Jurkat, Clone E6-1 (cell line): ENCODE measurements at places on chromosomes 6 and 20.

GRCh38 chr6:128039543-128039942 is 138.7 kb upstream of the THEMIS start:
- peak; percentile 12 for DNase-seq

GRCh38 chr6:139027620-139028182 is 844 bp upstream of the ABRACL start:
- DNase-seq: no peak

GRCh38 chr6:160362556-160362955 is 14.4 kb downstream of the SLC22A3 start:
- DNase-seq: no peak

DNA sequence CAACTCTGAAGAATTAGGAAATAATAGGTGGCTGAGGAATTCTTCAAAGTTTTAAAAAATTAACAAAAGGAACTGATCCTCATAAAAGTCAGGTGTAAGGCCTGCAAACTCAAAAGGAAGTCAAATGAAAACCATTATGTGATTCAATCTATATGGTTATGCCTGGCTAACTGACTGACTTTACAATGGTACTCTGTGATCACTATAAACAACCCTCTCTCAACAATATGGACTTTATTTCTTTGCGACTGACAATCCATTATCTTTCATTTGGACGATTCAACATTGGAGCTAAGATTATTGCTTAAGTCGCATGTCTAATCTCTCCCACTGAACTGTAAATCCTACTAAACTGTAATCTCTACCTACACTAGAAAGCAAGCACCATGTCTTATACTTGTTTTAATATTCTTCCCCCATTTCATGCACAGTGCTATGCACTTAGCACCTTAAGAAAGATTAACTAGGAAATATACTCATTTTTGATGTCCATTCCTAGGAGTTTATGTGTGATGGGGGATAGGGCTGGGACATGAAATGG is 1.4 kb downstream of the STK38 start:
- no peak for DNase-seq

GRCh38 chr6:112183271-112183671 is 71.1 kb downstream of the LAMA4 start:
- no peak for DNase-seq

- DNase-seq: no peak
These were observed 268.3 kb upstream of the TAB2 start for GRCh38 chr6:149049230-149049629.

DNA sequence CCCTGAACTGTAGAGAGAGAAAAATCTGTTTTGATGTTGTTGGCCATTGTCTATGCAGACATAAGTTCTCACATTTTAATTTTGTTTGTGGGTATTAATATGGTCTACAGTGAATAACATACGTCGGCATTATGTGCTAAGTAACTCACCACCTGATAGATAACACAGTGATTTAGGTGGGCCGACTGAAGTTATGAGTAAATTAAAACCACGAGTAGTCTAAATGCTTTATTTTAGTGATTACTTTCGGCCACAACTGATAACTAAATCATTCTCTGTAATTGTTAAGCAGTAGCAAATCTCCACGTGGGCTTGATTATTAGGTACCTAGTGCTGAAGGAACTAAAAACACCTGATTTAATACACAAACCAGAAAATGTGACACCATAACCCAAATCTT is 1.1 kb downstream of the DOP1A start:
- no peak for DNase-seq

- DNase-seq: no peak
These were observed 631 bp downstream of the PLCB1 start for GRCh38 chr20:8132484-8133309.

GRCh38 chr6:155974811-155975323 is 519.2 kb upstream of the NOX3 start:
- DNase-seq: no peak

DNA sequence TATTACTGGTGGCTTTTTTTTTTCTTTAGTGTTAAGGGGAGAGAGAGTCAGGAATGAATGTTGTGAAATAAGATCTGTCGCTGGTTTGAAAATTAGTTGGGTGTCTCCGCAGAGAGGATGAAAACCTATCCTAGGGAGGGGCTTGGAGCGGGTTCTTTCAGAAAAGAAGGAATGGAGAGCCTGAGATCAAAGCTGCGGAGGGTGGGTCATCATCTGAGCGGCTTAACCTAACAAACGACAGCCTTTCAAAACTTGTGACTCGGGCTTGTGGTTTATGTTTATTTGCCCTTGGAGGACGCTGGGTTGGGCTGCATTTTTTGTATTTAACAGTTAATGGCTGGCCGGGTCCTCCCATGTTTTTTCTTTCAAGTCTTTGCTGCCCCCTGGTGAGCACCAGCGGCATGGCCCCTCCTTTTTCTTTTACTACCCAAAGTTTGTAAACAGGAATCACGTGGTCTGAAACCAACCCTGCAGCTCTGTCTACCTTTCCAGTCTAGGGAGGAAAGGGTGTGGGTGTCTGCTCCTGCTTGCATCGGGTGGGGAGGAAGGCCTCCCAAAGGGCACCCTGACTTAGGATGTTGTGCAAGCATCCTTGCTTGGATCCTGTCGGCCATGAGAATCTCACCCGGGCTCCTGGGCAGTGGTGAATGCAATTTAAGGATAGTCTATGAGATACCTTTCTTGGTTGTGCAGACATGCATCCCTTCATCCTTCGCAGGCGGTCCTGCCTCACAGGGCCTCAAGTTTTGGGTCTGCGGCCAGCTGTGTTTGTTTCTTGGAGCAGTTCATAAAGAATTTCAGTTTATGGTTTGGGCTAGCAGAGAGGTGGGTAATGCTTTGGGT is 2.2 kb downstream of the PIM1 start:
- peak; percentile 84 for DNase-seq

DNA sequence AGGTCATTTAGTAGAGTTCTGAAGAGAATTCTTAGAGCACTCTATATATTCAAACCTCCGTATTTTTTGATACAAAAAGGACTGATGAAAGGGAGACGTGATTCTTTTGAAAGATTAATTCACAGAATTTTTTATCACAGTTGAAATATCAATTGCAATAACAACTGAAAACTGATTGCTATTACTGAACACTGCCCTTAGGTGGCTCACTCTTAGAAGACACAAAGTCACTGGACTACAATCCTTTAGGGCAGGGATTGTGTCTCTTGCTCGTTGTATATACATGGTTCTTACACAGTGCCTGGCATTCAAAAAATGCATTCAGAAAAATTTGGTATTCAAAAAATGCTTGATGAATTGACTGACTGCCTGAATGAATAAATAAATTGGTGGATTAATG is 17.1 kb upstream of the CALHM6 start:
- peak; percentile 25 for DNase-seq

GRCh38 chr6:15930207-15930606 is 198.7 kb upstream of the MYLIP start:
- no peak for DNase-seq

DNA sequence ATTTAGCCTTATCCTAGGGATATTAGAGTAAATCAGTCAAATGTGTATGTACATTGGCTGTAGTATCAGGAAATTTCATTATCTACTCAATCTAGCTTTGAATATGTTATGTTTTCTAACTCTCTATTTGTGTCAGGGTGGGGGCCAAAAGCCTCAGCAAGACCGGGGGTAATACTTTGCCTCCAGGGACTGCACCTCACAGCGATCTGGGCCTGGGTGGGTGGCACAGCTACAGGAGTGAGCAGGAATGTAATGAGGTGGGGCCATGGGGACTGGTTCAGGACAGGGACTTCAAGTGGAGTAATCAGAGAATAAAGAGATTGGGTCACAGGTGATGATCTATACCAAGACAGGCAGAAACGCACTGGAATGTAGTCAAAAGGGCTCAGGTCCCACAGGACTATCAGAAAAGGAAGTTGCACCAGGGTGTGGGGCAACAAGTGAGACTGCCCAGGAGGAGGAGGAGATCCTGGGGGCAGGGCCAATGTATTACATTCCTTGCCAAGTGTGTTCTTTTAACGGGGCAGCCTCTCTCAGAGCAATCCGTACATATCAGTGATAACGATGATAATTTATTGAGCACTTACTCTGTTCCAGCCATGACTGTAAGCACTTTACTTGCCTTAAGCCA is 54.0 kb downstream of the PIGU start:
- DNase-seq: no peak

DNA sequence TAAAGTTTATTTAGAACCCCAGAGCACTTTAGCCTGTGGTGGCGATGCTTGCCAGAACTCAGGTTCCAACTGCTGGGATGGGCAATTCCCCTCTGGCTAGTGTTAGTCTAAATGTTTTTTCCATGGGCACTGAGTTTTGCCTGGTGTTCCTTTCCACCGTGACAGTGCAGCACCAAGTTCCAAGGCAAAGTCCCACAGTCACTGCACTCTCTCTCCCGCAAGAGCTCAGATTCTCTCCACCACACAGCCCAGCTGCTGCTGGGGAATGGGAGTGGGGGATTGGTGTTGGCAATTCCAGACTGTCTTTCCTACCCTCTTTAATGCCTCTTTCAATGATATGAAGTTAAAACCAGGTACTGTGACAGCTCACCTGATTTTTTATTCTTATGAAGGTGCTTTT is 247.6 kb downstream of the ALDH8A1 start:
- no peak for DNase-seq

DNA sequence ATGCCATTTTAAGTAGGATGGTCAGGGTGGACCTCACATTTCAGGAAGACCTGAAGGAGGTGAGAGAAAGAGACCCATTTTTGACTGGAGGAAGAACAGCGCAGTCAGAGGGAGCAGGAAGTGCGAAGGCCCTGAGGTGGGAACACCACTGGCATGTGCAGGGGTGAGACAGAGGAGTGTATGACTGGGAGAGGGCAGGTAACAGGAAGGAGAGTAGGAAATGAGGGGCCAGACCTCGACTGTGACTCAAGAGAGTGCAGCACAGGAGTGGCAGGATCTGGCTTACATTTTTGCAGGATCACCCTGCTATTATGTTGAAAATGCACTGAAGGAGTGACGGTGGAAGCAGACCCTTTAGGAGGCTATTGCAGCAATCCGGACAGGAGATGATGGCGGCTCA is 117.7 kb upstream of the CDYL start:
- DNase-seq: no peak

GRCh38 chr6:14518515-14519217 is 401.1 kb downstream of the CD83 start:
- DNase-seq: no peak

DNA sequence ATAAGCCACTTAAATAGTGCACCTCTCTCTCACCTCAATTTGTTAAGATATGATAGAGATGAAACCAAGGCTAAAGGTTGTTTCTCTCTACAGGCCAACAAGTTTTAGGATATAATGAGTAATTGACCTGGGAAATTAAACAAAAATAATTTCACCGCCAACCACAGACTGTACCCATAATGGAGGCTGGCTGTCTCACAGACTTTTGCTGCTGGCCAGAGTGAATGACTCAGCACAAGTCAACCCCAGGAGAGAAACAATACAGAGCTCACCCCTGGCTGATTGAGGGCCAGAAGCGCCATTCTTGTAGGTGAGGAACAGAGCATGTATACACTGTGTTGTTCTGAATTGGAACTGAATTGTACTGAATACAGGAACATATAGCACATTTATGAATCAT is 99.9 kb downstream of the CAP2 start:
- DNase-seq: no peak

- DNase-seq: no peak
These were observed 126.0 kb upstream of the ADGRF1 start for GRCh38 chr6:47168180-47168579.

- no peak for DNase-seq
These were observed 783.4 kb upstream of the CHD6 start for GRCh38 chr20:42401613-42402012.

DNA sequence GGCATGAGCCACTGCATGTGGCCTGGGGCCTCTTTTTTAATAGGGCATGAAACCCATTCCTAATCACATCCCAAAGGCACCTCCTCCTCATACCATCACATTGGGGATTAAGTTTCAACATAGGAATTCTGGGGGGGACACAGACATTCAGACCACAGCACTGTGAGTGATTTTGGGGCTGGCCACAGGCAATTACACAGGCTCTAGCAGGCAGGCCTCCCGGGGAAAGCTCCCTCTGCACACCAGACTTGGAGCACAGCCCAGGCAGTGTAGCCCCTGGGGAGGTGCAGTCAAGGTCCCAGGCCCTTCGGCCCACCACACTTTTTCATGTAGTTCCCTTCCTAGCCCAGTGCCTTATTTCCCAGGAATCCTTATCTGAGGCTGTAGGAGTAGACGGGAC is 5.5 kb downstream of the SFT2D1 start:
- DNase-seq: no peak

GRCh38 chr6:35977308-35977707 is 47.1 kb downstream of the SLC26A8 start:
- DNase-seq: no peak

DNA sequence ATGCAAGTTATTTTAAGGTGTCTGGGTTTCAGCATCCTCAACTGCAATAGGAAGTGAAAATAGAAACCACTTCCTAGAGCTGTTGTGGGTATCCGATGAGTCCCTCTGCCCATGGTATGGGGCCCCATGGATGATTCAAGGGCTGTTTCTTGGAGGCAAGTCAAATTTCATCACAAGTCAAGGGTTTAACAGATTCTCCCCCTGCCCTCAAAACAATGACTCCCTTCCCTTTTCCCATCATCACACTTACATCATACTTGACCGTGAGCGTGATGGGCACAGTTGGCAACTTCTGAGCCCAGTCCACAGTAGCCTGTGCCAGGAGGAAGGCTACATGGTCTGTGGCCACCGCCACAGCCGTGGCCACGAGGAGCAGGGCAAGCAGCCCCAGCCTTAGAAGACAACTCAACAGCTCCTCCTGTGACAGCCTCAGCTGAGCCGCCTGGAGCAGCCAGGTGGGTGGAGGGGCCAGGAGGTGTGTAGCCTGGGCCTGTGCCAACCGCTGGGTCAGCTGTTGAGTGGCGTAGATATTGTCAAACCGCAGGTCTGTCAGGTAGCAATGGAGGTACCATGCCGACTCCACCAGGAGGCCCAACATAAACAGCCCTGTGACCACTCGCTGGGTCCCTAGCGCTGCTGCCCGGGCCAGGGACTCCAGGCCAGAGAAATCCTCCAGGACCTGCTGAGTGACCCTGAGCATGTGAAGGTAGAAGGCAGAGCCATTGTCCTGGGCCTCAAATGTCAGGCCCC is 5.2 kb downstream of the OCSTAMP start:
- DNase-seq: peak; percentile 77

DNA sequence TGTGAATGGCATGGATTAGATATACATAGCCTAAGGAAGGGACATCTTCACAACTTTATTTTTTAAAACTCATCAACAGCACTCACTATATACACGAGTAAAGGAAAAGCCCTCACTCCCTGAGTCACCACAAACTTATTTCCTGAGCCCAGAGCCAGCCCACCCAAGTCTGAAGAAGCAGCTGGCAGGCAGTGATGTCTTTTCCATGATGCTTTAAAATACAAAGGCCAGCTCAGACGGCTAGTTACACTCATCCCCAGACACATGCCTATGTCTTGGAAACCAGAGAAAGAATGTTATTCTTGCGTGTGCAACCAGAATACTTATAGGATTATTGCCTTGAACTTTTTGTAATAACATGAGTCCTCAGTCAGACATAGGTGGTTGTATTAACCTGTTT is 114.4 kb downstream of the ADGRG6 start:
- no peak for DNase-seq

DNA sequence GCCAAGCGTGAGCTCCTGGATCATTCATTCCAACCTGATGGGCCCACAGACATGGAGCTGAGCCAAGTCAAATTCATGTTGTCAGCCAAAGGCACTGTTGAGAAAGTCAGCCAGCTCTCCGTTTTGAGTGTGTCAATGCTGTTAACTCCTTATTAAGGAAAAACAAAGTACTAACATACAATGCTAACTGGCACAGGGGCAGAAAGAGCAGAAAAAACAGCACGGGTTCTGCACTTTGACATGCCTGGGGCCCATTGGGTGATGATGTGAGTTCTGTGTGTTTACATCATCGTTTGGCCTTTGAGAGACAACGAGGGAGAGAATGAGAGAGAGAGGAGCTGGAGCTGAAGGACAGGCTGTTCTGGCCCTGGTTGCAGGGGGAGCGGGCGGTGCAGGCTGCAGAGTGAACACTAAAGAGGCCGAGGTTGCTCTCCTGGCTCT is 85.9 kb downstream of the SMOC2 start:
- DNase-seq: no peak
